NCI-H1436 treated with DMSO at 0.1 percent for 48 hours (cell line): ENCODE measurements at places on chromosomes 16 and 17.

GRCh38 chr17:39487946-39488345 lies 26.7 kb downstream of the CDK12 start:
- DNase-seq = no peak

DNA sequence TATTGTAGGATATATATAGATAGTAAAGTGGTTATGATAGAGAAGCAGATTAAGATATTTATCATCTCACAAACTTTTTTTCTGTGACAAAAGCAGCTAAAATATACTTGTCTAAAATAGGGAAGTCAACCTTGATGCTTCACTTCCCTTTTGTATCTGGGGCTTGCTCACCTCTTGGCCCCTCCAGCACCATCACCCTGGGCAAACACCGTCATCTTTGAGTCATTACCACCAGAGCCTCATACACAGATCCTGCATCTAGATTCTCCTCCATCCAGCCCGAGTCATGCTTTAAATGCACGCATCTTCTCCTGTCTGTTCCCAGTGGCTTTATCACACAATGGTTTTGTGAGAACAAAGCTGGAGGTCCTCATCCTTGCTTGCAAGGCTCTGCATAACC lies 1062.7 kb upstream of the EEF2KMT start:
- DNase-seq = no peak

- DNase-seq = peak; percentile 78
Observed at GRCh38 chr17:35764123-35764991, 3.7 kb downstream of the C17orf50 start.

- no peak for DNase-seq
Observed at GRCh38 chr16:54053891-54054820, 232.4 kb downstream of the IRX3 start.

GRCh38 chr16:67883872-67884261 lies 818 bp upstream of the NRN1L start:
- DNase-seq = no peak

DNA sequence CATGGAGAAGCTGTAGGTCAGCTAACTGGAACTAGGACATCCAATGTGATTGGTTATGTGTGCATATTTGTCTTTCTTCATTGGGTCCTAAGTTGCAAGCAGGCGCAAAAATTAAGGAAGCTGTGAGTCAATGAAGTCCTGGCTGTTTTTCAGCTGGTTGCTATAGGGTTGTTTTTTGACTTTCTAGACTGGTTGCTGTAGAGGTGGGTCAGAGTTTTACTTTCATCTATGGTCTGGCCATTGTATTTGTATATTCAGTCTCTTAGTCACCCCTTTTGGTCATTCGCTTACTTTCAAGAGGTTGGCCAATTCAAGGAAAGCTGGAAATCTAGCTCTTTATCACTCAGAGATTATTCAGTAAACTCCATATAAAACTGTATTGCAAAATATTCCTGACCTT lies 62.0 kb upstream of the AMZ2 start:
- DNase-seq = no peak

DNA sequence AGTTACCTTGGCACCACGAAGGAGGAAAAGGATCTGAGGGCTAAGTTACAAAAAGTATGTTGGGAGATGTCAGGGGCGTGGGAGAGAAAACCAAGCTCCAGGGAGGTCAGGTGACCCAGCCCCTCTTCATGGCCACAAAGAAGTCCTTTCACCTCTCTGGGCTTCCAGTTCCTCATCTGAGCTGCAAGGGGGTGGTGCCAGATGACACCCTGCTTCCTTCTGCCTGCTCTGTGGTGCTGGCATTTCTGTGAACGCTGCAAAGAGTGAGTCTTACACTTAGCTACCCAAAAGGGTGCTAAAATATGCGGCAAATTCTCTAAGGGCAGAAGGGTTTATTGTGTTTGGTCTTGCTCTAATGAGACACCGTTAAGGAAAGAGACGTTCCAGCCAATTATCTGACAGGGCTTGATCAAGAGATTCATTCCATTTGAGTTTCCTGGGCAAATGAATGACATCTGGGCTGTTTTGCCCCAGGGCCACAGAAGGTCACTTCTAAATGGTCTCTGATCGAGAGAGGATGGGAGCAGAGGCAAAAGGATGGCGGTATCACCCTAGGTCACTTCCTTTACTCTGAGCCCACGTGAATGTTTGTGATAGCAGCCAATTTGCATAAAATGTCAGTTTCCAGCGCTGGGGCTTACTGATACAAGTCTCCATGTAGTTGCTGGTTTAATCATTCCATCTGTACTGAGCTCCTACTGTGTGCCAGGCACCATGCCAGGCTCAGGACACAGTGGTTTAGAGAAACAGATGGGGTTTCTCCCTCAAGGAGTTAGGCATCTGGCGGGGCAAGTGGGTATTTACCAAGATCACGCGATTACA lies 210.2 kb downstream of the KATNIP start:
- DNase-seq = no peak

DNA sequence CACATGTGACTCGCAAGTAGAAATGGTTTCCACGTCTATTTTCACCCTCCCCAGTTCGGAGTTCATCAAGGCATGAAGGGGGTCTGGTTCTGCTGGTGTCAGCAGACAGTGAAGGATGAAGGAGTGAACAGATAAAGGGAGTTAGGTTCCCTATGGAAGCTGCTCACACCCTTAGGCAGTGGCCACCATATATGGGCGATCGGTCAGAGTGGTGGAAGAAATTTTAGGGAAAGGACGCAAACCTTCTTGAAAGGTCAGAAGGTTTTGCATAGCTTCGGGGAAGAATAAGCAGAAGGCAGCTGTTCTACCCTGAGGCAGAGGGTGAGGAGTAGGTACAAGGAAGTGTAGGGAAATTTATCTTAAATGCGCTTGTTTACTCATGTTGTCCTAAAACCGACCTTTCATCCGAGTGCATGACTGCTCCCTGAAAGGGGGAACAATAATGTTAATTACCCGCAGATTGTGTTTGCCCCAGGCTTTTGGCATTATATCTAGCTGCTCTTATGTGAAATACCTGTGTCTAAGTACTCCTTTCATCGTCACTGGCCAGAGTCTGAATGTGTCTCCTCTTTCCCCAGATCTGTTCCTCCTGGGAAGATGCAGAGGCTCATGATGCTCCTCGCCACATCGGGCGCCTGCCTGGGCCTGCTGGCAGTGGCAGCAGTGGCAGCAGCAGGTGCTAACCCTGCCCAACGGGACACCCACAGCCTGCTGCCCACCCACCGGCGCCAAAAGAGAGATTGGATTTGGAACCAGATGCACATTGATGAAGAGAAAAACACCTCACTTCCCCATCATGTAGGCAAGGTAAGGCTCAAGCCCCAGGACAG lies 12.5 kb downstream of the CDH5 start:
- DNase-seq = no peak

DNA sequence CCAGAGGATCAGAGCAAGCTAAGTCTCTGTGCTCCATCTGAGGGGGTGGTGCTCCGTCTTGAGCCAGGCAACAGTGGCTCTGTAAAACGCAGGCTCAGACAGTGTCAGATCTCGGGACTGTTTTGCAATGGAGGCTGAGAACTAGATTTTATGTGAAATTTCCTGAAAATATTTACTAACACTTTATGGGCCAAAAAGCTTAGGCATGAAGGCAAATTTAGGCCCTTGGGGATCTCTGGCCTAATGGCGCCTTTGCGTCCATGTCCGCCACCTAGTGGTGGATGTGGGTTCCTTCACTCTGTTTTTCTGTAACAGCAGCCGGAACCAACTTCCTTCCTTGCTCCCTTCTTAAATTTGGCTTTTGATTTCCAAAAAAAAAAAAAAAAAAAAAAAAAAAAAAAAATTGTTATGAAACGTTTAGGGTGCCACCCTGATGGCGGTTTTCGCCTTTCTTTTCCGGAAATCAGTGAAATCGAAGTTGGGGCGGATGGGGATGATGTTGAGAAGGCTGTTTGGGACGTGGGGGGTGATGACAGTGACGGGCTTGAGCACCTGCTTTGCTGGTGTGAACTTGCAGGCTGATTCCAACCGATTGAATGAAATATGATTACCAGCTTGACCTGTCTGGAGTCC lies 14.0 kb upstream of the ELAC2 start:
- DNase-seq = no peak

DNA sequence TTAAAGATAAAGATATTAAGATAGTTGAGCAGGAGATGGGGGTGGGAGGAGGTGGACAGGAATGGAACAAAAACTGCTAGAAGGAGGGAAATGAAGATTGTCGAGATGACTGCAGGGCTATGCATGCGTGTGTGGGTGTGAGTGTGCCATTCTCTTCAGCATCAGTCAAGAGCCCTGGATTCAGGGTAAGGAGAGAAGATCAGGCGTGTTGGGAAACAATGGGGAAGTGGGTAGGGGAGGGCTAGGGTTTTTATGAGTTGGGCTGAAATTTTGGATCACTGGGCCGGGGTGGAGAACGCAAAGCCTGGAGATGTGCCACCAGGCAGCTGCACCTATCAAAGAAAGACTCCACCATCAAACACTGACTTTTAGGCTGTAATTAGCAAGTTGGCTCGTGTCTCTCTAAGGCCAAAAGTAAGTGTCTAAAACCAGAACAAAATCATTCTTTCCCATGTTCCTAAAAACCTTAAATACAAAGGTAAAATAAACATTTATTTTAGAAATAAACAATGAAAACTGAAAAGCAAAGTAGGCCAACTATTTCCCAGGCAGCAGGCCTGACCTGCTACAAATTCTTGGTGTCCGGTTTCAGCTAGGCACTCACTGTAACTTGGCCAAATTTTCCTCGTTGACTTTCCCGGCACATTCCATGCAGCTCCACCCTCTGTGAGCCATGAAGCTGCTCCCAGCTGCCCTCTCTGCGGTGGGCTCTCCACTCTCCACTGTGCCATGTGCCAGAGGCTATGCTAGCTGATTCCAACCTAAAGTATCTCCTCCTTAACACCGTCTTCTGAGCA lies 4.2 kb downstream of the CDRT4 start:
- DNase-seq = no peak

DNA sequence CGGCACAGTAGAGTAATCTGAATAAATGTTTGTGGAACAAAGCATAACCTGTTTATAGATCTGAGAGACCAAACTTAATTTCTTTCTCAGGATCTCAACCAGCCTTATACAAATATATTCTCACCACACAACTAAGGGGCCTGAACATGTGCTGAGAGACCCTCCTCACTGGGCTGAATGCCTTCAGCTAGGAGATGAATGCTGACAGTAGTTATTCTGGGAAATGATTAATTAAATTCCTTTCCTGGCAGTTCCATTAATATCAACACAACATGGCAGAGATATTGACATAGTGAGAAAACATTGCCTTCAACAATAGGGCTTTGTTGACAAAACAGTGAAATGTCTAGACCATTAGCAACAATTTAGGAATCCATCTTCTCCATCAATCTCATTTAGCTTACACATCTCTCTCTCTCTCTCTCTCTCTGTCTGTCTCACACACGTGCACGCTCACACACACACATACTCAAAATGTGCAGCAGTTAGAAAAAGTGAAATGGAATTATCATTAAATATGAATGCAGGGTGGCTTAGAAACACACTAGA lies 780.8 kb upstream of the CDH8 start:
- DNase-seq = no peak

DNA sequence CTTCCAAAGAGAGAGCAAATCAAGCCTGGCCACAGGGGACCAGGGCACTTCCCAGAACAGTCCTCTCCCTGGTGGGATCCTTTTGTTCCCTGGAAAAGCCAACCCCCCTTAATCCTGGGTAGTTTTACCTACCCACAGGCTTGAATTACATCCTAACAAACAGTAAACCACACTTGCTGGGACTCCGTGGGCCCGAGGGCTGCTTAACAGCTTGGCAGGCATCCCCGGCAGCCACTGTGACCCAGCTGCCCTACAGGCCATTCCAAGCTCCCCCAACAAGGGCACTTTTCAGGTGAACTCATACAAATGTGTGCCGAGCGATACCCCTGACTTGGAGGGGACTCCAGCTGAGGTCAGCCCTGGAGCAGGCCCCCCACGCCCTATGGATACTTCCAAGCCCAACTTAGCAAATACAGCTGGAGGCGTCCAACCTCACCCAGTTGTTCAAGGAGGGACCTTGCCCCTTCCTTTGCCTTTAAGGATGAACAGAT lies 26.4 kb downstream of the ADCY9 start:
- DNase-seq = no peak

DNA sequence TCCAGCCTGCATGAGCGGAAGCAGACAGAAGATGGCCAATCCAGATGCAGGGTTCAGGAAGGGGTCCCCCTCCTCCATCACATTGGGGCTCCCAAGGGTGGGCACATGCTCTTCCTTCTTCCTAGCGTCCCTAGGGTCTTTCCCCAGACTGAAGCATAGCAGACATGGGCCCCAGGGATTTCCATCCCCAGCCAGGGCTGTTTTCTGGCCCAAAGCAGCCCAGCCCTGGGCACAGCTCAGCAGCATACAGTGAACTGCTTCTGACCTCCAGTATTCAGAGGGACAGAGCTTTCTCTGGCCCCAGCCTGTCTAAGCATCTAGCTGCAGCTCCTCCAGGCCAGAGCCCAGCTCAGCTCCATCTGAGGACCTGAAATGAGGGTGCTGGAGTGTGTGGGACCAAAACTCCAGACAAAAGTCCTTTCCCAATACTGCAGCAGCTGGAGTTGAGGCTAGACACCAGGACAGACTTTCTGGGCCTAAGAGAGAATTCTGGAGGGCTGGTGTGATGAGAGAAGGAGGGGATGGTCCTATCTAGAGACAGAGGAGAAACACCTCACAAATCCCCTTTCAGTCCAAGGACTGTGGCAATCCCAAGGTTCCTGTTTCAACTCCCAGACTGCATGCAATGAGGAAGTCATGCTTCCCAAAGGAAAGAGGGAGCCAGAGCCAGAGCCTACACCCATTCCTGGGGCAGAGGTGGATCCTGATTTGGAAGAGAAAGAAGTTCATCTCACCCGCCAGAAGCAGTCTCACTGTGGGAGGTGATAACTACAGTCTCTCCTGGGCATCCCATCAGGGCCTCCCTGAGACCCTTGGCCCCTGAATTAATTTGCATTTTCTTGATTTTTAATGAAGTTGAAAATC lies 4.5 kb upstream of the FOXN1 start:
- DNase-seq = no peak

GRCh38 chr17:53335443-53335842 lies 487.3 kb upstream of the KIF2B start:
- DNase-seq = no peak

DNA sequence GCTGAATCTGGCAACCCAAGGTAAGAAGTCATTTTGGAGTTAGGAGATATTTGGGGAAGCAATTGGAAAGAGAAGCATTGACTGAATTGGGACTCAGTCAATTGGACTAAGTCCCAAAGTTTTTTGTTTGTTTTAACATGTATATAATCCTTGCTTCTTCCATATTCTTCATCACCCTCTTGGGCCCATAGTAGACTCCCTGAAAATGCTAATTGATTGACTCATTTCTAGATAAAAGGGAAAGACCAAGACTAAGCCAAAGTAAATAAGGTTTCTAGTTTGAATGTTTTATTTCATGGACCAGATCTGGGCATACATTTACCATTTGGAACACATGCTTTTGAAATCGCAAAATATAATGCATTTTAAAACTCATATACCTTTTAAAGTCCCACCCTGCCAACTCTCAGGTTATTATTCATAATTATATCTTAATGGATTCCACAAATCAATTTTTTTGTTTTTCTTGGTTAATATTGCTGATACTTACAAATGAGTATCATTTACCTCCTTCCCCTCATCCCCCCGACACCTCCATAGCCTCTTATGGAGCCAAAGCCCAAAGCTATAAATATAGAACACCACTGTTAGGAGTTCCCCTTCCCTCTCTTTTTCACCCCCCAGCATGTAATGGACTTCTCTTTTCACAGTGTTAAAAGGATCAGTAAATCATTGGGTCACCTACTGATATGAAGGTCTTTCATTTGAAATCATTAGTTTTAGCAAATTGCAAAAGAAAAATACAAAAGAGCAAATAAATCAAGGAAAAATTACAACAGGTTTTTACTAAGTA lies 674.0 kb upstream of the SOX9 start:
- DNase-seq = no peak
